Right lung (tissue), 10 donors: ENCODE measurements at places on chromosomes 13 and 19. TPM values are rescaled to one million over a fixed set of nuclear protein-coding genes. Genes with fewer than 3 reads are reported as not detected.

- no peak for DNase-seq
These were observed 13.3 kb upstream of the MISP start for GRCh38 chr19:737591-738093.

DNA sequence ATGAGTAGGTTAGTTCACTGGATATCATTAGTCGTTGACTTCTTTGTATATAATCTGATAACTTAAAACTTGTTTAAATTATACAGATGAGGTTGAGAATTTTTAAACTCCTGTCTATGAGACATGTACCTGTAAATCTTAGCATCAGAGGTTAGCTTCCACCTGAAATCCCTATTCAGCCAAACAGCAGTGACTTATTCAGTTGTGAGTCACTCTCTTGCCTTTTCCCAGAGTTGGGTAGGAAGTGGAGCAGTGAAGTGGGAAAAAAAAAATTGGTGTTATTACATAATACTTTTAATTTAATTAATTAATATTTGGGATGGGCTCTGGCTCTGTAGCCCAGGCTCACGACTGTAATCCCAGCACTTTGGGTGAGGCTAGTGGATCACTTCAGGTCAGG lies 32.9 kb downstream of the ZNF701 start:
- DNase-seq, result no peak

- DNase-seq, result no peak
These were observed 71.7 kb upstream of the VSTM2B start for GRCh38 chr19:29454109-29454508.

- no peak for DNase-seq
These were observed 119.2 kb downstream of the GPC6 start for GRCh38 chr13:93345770-93346169.

Gene LILRB4
- 1.4 TPM for polyA plus RNA-seq

DNA sequence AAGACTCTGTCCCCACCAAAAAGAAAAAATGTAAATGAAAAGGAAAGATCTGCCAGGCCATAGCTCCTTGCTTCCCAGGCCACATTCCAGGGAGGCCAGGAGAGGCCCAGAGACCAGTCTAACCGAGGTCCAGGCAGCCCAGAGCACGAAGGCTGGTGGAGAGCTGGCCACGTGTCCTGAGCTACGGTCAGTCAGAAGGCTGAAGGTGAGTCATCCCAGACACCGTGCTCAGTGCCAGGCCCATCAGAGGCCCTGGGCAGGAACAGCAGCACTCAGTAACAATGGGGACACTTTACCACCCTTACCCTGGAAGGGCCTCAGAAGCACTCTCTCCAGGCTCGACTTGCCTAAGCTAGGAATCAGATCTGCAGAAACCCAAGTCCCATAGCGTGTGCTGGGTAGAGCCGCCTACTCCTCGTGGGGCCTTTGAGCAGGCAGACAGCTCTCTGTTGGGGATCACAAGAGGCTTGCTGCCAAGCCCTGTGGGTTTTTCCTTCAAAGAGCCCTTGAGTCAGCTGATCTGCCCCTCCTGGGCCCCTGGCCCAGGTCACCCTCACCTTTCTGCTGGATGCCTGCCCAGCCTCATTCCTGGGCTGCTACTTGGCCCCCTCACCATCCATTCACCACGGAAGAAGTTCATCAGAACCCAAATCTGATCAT lies 11.6 kb upstream of the DNMT1 start:
- peak; percentile 54 for DNase-seq

DNA sequence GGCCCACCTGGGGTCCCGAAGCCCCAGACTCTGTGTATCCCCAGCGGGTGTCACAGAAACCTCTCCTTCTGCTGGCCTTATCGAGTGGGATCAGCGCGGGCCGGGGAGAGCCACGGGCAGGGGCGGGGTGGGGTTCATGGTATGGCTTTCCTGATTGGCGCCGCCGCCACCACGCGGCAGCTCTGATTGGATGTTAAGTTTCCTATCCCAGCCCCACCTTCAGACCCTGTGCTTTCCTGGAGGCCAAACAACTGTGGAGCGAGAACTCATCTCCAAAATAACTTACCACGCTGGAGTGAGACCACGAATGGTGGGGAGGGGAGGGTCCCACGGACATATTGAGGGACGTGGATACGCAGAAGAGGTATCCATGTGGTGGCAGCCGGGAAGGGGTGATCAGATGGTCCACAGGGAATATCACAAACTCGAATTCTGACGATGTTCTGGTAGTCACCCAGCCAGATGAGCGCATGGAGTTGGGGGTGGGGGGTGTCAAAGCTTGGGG lies 1.0 kb upstream of the ICAM5 start:
- DNase-seq, result no peak

DNA sequence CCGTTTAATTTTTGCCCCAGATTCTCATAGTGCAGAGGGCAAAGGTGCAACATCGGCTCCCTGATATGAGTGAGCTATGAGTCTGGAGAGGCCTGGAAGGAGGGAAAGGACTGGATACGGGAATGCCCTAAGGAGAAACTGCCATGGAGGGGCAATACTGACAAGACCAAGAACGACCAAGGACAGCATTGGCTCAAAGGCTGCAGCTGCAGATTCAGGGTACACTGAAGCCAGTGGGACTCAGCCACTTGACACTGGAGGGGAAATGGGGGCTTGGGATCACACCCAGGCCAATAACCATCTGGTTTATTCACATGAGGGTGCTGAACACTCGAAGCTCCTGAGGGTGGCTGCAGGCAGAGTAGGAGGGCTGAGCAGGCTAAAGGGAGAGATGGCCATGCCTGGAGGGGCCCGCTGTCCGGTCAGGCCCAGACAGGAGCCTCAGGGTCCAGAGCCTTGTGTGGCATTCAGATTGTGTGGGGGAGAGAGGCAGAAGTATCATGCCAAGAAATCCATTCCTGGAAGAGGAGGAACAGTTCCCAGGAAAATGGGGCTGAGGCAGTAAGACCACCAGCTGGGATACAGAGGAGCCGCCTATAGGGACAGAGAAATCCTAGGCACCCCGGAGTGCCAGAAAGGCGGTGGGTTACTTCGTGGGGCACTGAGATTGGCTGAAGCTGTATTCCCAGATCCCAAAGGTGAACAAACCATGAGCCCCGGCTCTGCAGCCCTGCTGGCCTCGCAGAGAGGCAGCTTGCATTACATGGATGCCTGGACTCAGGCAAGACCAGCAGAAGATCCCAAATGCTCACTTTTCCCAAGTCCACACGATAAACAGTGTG lies 20.7 kb downstream of the COL4A1 start:
- DNase-seq, result no peak

GRCh38 chr13:44921931-44922758 lies 67.1 kb downstream of the NUFIP1 start:
- DNase-seq, result no peak

GRCh38 chr13:105177265-105177900 lies 1358.1 kb downstream of the EFNB2 start:
- DNase-seq, result no peak

DNA sequence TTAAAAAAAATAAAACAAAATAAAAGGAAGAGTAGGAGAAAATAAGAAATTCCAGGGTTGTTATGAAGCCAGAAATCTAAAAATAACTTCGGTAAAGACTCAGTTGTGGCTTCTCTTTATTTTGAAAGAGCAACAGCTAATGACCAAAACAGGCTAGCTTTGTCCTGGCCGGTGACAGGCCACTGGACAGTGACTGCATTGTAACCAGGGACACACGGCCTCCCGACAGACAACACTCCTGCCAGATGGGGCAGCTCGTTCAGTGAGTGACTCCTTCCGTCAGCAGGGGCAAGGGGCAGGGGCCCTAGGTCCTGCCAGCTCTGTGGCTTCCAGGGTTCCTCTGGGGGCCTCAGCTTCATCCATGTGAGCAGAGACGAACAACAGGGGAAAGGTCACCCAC lies 173.4 kb downstream of the KATNAL1 start:
- DNase-seq, result no peak

GRCh38 chr13:24503379-24503696 lies 9.2 kb downstream of the PARP4 start:
- no peak for DNase-seq

- no peak for DNase-seq
These were observed 57.8 kb downstream of the MBNL2 start for GRCh38 chr13:97279913-97280312.

- DNase-seq, result no peak
These were observed 58.3 kb upstream of the MED4 start for GRCh38 chr13:48153186-48153585.

GRCh38 chr13:84684804-84685203 lies 802.5 kb upstream of the SLITRK1 start:
- DNase-seq, result no peak

DNA sequence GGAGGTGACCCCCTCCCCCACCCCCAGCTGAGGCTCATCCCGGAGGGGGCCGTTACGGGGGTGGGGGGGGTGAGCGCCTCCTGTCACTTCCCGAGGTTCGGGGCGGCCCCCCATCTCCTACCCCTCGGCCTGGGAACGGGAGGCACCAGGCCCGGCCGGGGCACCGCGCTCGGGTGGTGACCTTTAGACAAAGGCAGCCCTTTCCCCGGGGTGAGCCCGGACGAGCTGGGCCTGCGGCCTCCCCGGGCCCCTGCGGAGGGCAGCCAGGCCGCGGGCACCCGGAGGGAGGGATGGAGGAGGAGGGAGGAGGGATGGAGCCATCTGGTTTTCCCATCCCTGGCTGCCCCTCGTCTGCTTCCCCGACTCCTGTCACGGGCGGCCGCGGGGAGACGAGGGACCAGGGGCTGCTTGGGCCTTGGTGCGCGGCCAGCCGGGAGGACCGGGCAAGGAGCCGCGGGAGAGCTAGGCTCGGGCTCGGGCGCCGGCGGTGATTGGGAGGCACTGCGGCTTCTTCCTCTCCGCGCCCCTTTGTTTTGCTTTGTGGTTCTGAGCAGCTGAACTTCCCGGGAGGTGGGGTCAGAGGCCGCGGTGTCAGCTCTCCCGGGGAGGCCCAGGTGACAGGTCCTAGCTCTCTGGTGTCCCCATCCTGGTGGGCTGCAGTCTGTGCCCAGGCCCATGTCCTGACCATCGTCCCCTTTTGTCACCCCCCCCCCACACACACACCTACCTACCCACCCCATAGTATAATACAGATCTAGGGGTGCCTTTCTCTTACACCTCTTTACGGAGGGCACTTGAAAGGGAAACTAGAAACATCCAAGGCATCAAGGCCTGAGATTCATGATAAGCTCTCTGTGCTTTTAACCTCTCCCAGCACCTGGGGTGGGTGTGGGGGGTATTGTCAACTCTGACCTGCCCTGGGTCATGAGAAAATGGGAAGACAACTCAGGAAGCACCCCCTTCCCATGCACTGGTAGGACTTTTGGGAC lies 1.3 kb downstream of the BICRA start:
- no peak for DNase-seq

Gene EXOC3L2
- polyA plus RNA-seq, result 2.8 TPM

DNA sequence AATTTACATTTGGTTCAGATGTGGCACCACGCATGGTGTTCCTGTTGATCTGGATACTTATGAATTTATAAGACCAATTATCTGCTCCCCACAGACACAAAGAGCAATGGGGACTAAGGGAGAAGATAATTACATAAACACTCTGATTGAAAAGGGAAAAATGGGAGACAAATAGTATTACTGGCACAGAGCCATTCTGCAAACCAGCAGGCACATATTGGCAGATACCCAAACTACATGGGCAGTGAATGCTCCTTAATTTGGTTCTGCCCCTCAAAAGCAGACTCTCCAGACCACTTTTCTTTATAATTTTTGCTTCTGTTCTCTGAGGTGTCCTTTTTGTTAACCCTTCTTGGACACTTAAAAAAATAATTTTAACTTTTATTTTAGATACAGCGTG lies 1674.2 kb downstream of the PCDH9 start:
- DNase-seq, result no peak
